ENCODE measurements at places on chromosomes 3 and 15.

DNA sequence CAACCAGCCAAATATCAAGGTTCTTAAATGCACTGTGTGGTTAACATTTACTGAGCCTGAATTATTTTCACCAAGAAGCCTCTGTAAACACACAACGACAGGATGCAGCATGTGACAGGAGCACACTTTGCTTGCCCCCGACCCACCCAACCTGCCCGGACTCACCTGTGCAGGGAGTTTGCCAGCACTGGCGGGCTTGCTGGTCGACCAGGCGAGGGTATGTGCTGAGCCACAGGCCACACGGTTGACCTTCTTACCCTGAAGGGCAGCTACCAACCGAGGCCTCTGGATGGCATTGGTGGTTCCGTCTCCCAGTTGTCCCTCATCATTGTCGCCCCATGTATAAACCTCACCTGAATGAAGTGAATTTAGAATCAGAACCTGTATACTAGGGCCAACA is 25.7 kb upstream of the OCA2 start:
- no peak for DNase-seq

GRCh38 chr3:146589899-146590508 is 15.1 kb downstream of the PLSCR5 start:
- peak; percentile 21 for DNase-seq

DNA sequence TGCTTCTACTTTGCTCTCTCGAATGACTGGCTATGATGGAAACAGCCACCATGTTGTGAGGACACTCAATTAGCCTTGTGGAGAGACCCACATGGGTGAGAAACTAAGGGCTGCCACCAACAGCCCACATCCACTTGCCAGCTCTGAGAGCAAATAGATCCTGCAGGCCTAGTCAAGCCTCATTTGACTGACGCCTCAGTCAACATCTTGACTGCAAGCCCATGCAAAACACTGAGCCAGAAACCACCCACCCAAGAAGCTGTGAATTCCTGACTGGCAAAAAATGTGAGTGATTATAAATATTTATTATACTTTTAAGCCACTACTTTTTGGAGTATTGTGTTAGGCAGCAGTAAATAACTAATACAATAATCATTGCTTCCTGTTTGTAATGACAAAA is 58.4 kb downstream of the NOX5 start:
- DNase-seq = no peak

GRCh38 chr15:91118817-91119590 is 18.9 kb downstream of the SV2B start:
- DNase-seq = no peak

- DNase-seq = no peak
Measured at GRCh38 chr3:182244222-182244971, 532.7 kb downstream of the SOX2 start.

DNA sequence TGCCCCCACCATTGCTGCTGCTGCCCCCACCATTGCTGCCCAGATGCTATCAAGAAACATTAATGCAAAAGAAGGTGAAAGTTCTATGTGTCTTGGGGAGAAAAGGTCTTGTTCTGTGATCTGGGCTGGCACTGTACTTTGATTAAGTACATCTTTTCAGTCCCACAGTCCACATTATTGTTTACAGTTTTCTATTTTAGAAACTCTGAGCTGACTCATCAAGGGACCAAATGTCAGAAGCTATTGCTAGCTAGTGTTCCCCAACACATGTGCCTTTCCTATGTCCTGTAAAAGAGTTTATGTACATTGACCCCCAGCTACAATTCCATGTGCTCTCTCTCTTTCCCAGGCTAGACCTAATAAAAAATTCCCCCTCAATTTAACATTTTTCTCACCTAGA is 264.7 kb upstream of the NECTIN3 start:
- DNase-seq = no peak

DNA sequence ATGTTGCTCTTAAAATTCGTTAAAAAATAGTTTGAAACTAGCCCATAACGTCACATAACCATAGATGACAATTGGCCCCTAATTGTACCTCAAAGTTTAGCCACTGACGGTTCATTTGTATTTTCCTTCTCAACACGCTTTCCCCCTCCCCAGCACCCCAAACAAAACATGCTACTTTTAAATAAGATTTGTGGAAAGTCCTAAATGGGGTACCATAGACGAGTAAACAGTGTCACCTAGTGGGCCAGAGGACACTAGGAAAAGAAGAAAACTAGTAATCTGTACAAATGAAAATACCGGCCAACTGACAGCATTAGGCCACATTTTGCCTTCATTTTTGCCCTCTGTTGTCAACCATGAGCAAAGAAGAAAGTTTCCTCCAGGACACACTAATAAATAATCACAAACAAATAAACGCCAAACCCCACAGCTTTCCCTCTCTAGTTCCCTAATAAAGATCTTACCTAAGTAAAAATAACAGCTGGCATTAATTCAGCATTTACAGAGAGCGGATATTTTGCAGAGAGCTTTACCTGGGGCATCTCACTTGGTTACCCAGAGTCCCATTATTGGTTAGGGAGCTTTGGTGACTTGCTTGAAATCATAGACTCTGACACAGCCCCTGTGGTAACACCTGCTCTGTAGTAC is 175.1 kb upstream of the ATP11B start:
- no peak for DNase-seq

GRCh38 chr15:96325541-96326327 is 4.8 kb upstream of the NR2F2 start:
- no peak for DNase-seq

DNA sequence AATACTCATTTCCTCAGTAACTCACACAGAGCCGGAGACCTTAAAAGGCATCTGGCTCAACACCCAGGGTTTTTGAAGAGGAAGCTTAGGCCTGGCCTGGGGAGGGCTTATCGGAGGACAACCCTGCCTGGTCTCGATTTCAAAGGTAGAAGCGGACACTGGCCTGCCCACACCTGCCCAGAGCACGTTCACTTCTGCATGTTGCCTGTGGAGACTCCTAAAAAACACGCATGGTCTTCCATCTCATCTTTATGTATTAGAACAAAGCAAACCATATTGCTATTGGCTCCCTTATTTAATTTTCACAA is 55.5 kb upstream of the FURIN start:
- DNase-seq = no peak

GRCh38 chr3:10416730-10417300 is 88.6 kb downstream of the ATP2B2 start:
- DNase-seq = no peak

DNA sequence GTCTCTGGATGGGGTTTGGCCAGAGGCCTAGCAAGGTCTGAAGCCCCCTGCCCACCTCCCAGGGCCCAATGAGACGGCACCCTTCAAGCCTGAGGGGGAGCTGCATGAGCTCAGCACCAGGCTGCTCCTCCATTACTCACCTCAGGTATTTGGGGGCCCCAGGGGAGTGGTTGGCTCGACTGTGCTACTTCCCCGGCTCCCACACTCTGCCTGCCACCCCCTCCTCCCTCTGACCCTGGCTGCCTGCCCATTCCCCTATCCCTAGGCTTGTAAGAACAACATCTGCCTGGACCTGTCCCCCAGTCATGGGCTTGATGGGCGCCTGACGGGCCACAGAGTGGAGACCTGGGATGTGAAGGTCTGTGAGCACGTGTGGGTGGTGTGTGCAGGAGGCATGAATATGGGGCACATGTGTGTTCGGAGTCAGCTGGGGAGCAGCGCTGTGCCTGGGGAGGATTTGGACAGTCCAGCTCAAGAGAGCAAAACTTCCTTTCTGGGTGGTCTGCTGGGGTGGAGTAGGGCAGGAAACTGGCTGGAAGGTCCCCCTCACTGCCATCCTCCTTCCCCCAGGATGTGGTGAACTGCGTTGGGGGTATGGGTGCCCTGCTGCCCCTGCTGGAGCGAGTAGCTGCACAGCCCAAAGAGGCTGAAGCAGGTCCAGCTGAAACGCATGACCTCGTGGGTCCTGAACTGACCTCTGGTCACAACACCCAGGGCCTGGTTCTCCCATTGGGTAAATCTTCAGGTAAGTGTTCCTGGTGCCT is 17.4 kb downstream of the NBEAL2 start:
- no peak for DNase-seq

GRCh38 chr3:182479419-182480336 is 313.6 kb upstream of the ATP11B start:
- DNase-seq = no peak

DNA sequence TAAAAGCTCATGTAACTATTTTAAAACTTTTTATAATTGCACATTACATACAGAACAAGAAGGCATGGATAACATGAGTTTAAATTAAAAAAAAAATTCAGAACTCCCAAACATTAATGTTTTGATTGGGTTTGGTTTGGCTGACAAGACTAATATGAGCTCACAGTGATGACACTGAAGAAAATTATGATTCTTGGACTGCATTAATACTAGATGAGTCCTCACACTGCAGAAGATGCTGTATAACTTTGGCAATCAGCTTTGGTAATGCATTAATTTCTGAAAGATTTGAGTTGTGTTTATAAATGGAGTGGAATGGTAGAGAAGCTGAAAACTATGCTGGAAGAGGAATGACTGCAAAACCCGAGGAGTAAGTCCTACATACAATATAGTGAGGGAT is 358.9 kb downstream of the PLCL2 start:
- DNase-seq = no peak

GRCh38 chr3:192848371-192849233 is 69.1 kb downstream of the MB21D2 start:
- DNase-seq = no peak
